ENCODE measurements at places on chromosomes 11 and 22. TPM values are rescaled to one million over a fixed set of nuclear protein-coding genes. Genes with fewer than 3 reads are reported as not detected.

- no peak for DNase-seq
Measured at GRCh38 chr22:49042066-49042465, 785.6 kb downstream of the BRD1 start.

GRCh38 chr11:82843057-82843795 is 57.0 kb downstream of the PRCP start:
- DNase-seq: no peak

The MRGPRF gene
- 5.5 TPM for total RNA-seq

- DNase-seq: peak; percentile 20
Measured at GRCh38 chr22:49765951-49766350, 61.7 kb downstream of the BRD1 start.

The OR5M10 gene
- total RNA-seq: not detected

DNA sequence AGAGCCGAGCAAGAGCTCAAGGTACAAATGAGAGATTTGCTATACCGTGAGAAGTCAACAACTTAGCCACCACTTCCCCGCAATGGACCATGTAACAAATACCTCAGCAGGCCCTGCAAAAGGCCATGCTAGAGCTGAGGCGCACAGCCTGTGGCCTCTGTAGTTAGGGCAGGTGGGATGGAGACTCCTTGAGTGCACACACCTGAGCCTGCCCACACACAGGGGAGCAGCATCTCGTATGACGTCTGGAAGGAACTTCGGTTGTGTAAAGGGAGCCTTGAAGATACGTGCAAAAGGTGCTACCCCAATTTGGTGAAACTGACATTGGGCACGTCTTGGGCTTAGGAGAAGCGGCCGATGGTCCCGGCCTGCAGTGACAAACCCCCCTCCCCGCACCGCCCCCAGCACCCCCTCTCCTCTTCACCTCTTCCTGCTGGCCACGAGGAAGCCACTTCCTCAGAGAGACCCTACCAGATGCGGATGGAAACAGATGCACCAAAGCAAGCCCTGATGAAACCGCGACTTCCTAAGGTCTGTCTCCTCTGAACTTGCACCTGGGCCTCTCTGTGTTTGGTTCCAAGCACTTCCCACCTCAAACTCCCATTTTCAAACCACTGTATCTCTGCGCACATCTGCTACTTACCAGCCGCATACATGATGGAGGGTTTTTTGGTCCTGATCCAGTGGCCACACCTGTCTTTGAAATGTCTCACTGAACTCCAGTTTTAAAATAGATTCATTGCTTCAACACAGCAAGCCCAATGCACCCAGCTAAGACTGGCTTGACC is 10.6 kb downstream of the CDPF1 start:
- DNase-seq: no peak

The MYO7A gene
- total RNA-seq: 4.6 TPM

The SMIM35 gene
- not detected for total RNA-seq

The TYR gene
- not detected for total RNA-seq

DNA sequence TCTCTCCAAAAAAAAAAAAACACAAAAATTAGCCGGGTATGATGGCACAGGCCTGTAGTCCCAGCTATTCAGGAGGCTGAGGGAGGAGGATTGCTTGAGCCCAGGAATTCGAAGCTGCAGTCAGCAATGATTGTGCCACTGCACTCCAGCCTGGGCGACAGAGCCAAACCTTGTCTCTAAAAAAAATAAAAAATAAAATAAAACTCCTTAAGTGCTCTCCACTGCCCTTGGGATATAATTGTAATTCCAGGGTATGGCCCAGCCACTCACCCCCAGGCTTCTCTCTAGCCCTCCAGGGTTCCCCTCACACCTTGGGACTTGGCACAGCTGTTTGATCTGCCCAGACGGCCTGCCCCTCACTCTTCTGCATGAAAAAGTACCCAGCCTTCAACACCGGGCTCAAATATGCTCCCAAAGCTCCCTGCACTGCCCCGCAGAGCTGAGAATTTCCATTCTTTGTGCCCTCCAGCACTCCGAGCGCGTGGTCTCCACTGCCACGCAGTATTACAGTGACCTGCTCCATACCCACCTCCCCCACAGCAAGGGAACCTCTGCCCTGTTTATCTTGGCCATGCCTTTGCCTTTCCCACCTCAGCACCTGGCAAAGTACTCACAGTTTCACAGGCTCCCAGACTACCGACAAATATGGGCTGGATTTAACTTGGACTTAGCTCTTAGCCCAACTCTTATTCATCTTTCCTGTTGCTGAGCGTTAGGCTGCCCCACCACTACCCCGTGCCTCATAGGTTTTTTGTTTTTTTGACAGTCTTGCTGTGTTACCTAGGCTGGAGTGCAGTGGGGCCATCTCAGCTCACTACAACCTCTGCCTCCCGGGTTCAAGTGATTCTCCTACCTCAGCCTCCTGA is 7.6 kb upstream of the FTH1 start:
- no peak for DNase-seq

- no peak for DNase-seq
Measured at GRCh38 chr22:32020117-32020516, 22.9 kb upstream of the SLC5A1 start.
